AML-193 (cell line): ENCODE measurements at places on chromosomes 7 and 10.

DNA sequence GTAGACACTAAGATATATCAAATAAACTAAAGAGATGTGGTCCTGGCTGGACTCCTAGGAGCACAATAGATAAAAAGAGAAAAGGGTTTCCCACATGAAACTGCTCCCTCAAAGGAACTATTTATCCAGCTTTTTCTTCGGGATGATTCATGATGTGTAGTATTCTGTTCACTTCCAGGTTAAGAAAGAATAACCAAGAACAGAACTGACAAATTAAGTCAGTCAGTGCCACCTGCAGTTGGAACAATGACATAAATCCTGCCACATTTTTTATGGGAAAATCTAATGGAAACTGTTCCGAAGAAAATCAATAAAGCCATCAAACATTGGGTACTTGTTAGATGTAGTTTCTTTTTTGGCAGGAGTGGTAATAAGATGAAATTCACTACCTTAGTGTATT is 87.1 kb downstream of the POLR1F start:
- no peak for DNase-seq

DNA sequence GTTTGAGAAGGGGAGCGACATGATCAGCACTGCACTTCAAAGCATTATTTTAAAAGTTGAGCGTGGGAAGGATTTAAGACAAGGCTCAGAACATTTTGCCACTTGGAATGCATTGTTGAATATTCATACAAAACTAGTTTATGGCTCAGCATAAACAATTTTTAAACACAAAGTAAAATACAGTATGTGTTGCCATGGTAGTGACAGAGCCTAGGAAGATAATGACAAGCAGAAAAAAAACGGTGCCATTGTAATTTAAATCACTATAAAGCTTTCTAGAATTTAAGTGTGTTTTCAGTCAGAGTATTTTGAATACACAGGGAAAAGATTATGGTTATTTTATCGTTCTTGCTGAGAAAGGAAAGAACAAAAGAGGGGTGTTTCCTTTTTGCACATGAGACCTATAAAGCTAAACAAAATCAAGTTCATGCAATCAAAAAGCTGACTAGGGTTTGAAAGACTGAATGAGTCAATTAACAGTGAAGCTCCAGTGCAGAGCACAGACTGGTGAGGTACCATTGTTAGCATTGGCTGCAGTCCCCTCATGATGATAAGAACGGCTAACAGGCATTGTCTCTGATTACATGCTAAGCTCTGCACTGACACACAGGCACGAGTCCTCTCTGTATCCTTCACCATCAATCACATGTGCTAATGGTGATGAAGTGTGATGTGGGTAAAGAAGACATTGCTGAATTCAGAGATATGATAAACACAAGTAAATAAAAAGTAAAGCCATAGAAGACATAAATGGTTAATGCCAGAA is 181.9 kb upstream of the VSTM2A start:
- no peak for DNase-seq

- DNase-seq = no peak
Measured at GRCh38 chr7:33887266-33887975, 17.9 kb upstream of the BMPER start.

DNA sequence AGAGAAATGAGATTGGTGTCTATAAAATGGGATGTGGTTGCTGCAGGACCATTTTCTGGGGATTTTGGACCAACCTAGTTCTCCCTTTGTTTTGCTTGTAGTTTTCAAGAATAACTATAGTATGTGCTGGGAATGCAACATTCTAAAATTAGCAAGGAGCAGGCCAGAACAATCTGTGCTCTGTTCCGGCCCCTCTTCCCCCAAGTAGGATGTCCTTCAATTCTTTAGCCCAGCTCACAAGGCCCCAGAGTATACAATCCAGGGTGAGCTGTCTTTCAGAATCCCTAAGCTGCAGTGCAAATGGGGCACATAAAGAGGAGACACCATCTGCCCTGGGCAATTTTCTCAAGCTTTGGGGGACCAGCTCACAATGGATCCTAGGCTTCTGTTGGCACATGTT is 809.1 kb downstream of the TNS3 start:
- no peak for DNase-seq

- peak; percentile 75 for DNase-seq
Measured at GRCh38 chr10:32065856-32066255, 9.6 kb upstream of the KIF5B start.

DNA sequence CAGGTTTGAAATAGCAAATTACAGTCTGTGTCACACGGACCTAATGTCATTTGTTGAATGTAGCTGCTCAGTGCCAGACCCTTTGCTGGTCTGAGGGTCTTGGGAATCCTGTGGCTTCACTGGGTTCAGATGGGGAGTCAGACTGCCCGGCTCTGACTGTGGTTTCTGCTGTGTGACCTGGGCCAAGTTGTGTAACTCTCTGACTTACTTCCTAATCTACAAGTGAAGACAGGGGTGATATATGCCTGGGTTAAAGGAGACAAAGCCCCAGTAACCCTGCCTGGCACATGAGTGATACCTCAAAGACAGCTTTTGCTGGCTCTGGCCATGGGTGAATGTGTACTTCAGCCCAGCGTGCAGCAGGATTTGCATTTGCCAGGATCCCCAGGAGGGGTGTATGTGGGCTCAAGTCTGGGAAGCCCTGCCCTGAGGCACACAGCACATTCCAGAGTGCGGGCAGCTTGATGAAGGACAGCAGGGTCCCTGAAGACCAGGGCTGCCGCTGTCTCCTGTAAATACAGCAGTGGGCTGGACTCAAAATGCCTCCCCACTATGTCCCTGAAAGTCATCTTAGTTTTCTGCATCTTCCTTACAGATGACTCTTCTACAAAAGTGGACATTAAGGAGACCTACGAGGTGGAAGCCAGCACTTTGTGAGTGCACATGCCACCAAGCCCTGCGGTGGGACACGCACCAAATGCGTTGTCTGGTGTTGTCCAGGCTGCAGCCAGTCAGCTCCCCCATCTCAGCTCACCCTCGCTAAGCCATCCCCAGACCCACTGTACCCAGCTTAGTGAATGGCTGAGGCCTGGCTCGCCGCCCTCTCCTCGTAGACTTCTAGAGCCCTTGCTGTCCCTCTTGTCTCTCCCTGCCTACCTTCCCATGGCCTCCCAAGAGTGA is 16.4 kb downstream of the NACAD start:
- DNase-seq = peak; percentile 51

DNA sequence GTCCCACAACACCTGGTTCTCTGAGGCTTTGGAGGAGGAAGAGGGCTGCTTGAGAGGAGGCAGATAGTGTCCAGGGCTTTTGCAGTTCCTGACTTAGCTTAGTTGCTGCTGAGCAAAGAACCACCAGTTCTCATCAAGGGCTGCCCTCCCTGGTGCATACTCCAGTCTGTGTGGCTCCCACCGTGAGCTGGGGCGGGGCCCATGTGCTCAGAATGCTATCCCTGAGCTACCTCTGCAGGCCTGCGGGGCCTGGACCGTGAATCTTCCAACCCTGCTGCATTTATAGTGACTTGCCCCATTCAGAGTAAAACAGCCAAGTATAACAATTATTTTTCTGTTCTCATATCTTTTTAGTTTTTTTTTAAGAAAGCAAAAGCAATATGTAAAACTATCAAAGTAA is 49.2 kb downstream of the TACR2 start:
- DNase-seq = no peak

- peak; percentile 49 for DNase-seq
Measured at GRCh38 chr7:116122972-116123595, 87.3 kb upstream of the TES start.

DNA sequence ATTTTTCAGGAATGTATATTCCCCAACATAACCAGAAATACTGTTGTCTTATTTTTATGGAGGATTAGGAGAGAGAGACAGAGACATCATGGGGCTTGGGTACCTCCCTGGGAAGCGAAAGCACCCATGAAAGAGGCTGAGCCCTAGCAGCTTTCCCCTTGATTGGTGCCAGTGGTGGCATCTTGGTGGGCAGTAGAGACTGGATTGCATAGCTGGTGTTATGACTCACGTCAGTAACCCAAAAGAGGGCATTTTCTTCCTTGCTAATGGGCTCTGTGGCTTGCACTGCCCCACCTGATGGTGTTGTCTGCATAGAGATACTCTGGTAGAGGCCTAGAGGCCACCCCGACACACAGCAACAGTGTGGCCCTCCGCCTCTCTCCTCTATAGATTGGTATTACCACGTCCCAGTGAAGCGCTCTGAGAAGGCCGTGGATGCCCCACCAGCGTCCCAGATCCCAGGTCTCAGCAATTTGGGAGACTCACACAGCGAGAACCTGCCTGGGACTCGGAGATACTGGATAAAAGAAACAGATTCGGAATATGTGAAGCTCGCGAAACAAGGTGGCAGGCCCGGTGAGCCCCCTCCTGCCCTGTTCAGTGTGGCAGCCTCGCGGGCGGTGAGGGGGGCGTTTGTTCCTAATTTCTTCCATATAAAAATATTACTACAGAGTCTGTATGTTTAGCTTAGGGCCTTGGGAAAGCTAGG is 5.8 kb downstream of the C7orf57 start:
- DNase-seq = no peak

- DNase-seq = no peak
Measured at GRCh38 chr7:51706851-51707250, 390.2 kb upstream of the COBL start.

- no peak for DNase-seq
Measured at GRCh38 chr7:47937065-47937687, 11.1 kb downstream of the PKD1L1 start.

DNA sequence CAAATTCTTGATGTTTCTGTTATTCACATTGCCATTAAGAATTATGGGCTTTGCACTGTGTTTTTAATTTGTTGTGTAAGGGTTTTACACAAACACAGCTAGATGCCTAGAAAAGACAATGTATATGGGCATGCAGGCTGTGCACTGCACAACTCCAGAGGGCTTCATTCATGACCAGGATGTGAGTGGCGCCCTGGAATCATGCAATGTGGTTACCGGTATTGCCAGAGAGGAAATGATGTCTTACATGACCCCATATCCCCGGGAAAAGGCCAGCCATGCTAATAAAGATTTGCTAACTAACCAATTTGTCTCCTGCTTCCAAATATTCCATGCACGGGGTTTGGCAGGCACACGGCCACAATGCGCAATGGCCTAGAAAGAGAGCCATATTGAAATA is 16.9 kb downstream of the KCNMA1 start:
- DNase-seq = no peak

DNA sequence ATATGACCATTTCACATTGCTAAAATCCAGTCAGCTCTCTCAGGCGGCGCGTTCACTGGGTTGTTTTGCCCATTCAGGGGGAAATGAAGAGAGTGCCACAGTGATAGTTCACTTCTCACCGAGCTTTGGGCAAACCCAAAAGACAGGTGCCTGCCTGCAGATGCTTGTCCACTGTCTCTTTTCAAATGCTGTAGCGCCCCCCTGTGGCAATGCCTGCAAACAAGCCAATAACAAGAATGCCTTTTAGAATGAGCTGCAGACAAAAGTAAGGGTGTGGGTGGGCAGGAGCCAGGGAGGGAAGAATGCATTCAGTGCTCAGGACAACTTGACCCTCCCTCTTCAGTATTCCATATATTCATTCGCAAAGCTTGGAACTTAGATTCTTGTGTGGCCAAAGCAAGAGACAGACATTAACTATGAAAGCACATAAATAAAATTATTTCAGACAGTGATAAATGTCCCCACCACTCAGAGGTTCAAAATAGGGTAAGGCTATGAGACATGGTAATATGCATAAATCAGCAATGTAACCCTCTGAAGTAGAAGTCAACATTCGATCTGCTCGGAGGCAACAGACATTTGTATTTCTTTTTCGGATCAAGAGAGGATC is 86.9 kb downstream of the JAZF1 start:
- peak; percentile 67 for DNase-seq

GRCh38 chr7:8380130-8380529 is 53.3 kb upstream of the NXPH1 start:
- DNase-seq = no peak

DNA sequence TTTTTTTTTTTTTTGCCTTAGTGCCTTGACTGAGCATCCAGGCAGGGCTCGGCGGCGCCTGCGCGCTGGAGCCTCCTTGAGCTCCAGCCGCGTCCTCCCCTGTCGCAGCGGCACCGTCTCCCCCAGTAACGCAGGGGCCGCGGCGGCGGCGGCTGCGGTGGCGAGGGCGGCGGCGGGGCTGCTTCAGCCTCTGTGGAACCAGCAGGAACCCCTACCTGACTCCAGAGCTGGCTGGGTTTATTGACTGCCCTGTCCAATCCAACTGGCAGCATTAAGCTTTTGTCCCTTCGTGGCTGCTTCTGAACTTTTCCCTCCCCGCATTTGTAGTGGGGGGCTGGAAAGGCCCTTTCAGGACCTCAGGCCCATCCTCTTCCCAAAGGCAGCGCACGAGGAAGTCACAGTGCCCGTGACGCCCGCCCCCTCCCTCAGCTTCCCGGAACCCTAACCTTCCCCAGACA is at the start of gene GPR85:
Gene GPR85, minus strand, starts transcription at position 397 of the 458 bp plus-strand sequence. CDS start 2,106 bp downstream, outside the sequence.
- no peak for DNase-seq

GRCh38 chr7:35716038-35716803 is 21.3 kb upstream of the HERPUD2 start:
- DNase-seq = no peak

DNA sequence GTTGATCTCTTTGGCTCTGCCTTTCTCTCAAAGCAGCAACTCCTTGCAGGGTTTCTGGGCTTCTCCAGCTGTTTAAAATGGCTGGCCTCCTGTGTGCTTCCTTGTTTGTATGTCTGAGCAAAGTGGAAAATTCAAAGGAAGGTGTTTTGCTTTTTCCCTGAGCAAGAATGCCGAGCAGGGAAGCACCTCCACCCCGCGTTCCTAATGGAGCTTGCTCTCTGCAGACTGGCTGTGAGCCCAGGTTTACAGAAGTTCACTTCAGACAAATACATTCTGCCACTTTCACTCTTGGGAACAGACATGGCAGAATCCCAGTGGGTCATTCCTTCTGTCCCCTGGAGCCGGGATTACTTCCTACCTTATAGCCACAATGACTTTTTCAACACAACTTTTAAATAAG is 181.8 kb upstream of the AGK start:
- no peak for DNase-seq

- no peak for DNase-seq
Measured at GRCh38 chr7:130554481-130554880, 62.6 kb downstream of the MEST start.

DNA sequence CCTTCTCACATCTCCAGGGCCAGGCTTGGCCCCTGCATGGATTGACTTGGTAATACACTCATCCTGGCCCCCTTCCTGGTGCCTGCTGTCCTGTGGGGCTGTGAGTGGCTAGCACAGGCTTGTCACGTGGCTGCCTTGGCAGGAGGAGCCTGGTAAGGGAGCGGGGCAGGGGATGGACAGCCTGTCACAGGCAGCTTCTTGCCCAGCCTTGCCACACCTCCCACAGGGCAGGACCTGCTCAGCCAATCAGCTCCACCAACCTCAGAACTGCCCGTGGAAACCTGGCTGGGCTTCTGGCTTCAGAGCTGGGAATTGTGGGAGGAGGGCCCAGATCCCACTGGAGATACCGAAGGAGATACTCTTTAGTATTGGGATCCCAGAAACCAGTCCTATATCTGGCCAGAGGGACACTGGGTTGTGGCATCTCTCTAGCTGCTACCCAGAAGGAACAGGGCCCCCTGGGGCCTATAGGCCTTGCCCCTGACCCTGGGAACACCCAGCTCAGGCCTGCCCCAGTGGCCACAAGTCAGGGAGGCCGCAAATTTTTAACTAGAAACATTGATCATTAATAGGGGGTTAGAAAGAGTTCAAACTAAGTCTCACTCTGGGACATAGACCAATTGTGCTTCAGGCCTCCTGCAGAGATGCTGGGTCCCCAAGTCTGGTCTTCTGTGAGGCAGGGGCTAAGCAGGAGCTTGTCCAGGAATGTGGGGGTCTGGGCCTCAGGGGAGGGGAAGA is at the start of gene HOGA1:
Gene HOGA1, plus strand, starts transcription at position 330 of the 738 bp plus-strand sequence. Its CDS starts 315 bp downstream, at position 645.
- no peak for DNase-seq

- no peak for DNase-seq
Measured at GRCh38 chr7:13952921-13953320, 36.5 kb downstream of the ETV1 start.

- no peak for DNase-seq
Measured at GRCh38 chr7:17239683-17240521, 58.5 kb upstream of the AHR start.

GRCh38 chr10:22805304-22805703 is 90.9 kb upstream of the PIP4K2A start:
- DNase-seq = no peak
